Breast epithelium (tissue), 4 donors: ENCODE measurements at places on chromosomes 1 and 21. TPM values are rescaled to one million over a fixed set of nuclear protein-coding genes. Genes with fewer than 3 reads are reported as not detected.

Gene BCL2L15
- total RNA-seq = 0.44 TPM

Gene LCE3D
- not detected for total RNA-seq

Gene NTRK1
- total RNA-seq = 0.73 TPM

Gene RHBG
- not detected for total RNA-seq

Gene TMEM82
- total RNA-seq = not detected

Gene SHISA4
- 15.7 TPM for total RNA-seq

Gene PADI3
- not detected for total RNA-seq

Gene RGS5
- total RNA-seq = 31.9 TPM

Gene ADCY10
- under 0.01 TPM for total RNA-seq

Gene B4GALT3
- 29.4 TPM for total RNA-seq

Gene OR2T11
- total RNA-seq = not detected

Gene LMX1A
- not detected for total RNA-seq

Gene HSD3B2
- total RNA-seq = not detected

Gene PLPPR5
- total RNA-seq = not detected

Gene SH2D1B
- 0.33 TPM for total RNA-seq

Gene COQ8A
- 51.8 TPM for total RNA-seq

Gene DFFA
- 22.8 TPM for total RNA-seq

Gene PRAMEF12
- not detected for total RNA-seq

Gene UMODL1
- not detected for total RNA-seq

Gene NSL1
- total RNA-seq = 28.5 TPM

Gene FCER1G
- 70.1 TPM for total RNA-seq

Gene FAM78B
- 0.98 TPM for total RNA-seq

Gene FAM167B
- 6.9 TPM for total RNA-seq

Gene CD1E
- 1.2 TPM for total RNA-seq

Gene TAL1
- 6.2 TPM for total RNA-seq

Gene FCRLB
- total RNA-seq = 0.15 TPM

Gene PPM1J
- 4.9 TPM for total RNA-seq

Gene BLACAT1
- total RNA-seq = 0.66 TPM

Gene RBM15
- 33.4 TPM for total RNA-seq

Gene PPT1
- total RNA-seq = 84.0 TPM

Gene DMBX1
- total RNA-seq = not detected

Gene TMPRSS15
- total RNA-seq = not detected

Gene LINGO4
- total RNA-seq = 0.88 TPM

Gene ITLN2
- total RNA-seq = 10.7 TPM

Gene S100A8
- total RNA-seq = 26.5 TPM

Gene S100A9
- total RNA-seq = 90.3 TPM

Gene TLCD4
- total RNA-seq = 5.9 TPM

Gene ADAM30
- not detected for total RNA-seq

Gene TIE1
- total RNA-seq = 9.4 TPM

Gene TMCC2
- total RNA-seq = 2.0 TPM

Gene LCE2C
- total RNA-seq = not detected

Gene LENEP
- not detected for total RNA-seq

Gene SLC44A3
- 10.5 TPM for total RNA-seq

Gene PAQR6
- 2.5 TPM for total RNA-seq

Gene SLC2A5
- 2.7 TPM for total RNA-seq
